ENCODE measurements at places on chromosomes 12 and 14.

DNA sequence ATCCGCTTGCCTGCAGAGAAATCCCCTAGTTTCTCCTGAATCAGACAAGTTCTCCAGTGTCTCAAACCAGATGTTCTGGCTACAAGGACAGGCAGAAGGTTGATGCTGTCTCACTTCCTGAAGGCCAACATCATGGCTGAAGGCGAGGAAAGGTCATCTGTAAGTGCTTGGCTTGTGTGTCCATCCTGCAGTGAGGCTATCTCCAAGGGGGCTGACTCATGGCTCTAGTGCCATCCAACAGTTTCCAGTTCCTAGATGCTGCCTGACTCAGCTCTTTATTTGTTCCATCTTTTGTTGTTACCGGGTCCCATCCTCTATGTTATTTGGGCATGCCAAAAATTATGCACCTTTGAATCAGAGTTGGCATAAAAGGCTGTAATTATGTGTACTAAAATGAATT, 232.1 kb upstream of the TBX3 start:
- no peak for DNase-seq

DNA sequence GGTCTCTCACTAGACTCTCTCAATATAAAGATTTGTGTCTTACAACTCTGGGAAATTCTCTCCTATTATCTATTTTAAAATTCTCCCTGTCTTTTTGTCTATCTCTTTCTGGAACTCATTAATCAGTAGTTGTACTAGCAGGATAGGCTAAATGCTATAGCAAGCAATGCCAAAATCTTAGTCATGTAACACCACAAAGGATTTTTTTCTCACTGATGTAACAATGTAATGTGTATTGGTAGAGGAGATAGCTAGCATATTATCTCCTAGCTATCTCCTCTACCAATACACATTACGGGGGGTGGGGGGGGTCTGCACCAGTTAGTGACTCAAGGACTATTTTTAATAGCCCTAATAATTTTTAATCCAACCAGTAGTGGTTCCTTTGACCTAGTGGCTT, 225.4 kb downstream of the KLHL28 start:
- no peak for DNase-seq

DNA sequence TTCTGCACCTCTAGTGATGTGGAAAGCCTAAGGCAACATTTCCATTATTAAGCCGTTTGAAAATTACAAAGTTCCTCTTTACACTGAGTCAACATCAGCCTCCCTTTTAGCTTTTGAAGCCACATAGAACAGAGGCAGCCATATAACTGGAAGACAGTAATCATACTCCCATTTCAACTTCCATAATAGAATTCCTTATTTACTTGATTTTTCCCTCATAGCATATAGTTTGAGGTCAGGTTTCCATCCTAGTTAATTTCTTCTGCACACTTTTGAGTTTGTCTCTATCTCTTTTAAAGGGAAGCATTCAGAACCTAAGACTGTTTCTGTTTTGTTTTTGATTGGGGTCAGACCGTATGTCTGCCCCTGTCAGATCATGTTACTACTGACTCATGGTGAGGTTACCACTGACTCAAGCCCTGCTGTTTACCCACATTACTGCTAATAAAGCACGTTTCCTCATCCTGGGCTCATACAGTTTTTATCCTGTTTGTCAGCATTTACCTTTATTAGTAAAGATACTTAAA, 161.0 kb downstream of the SLC38A4 start:
- DNase-seq: no peak

DNA sequence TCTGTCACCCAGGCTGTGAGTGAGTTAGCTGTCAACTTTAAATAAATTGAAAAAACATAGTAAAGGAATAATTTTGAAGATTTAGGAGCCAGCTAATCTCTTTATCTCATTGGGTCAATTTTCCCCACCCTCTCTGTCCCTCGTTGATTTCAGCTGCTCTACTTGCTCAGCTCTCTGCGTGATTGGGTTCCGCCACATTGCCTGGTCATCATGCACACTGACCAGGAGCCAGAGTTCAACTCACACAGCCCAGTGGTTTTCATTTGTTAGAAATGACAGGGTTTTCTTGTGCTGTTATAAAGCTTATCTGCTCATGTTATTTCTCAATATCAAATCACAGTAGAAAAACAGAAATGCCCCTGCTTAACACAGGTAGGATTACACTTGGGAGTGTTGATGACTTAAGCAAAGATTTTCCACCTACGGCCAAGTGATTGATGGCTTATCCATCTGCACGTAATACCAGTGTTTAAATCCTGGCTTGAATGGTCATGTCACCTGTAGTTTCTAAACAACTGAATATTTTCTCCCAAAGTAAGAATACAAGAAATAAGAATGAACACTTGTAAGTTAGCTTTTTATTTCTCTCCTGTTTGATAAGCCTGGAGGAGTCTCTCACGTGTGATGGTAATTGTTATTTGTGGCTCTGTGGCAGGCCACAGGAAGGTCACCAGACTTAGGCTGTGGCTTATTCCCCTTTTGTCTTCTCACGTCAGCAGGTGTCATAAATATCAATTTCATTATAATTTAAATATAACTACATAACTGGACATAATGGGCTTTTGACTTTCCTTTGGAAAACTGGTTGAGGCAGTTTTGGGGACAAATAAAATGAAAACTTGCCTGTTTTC, 367.2 kb upstream of the DDHD1 start:
- no peak for DNase-seq

- no peak for DNase-seq
Measured at GRCh38 chr12:119179335-119180021, 747 bp downstream of the HSPB8 start.

DNA sequence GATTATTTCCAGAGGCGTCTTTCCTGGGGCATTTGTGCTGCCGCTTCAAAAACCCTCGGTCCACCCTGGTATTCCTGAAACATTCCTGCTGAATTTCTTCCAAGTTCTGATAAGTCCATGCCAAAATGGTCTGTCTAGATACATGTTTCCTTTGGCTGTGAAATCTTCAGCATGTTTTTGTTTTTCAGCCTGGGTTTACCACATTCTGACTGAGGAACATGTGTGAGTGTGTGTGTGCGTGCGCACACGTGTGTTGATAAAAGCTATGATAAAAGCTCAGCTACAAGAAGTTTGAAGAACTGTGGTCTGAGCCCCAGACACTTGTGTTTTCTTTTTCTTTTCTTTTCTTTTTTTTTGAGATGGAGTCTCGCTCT, 22.4 kb downstream of the ANKRD9 start:
- DNase-seq: no peak

- DNase-seq: no peak
Measured at GRCh38 chr14:57205938-57206337, 62.8 kb downstream of the EXOC5 start.

Measured in stimulated activated CD8-positive, alpha-beta memory T cell treated with anti-CD3 and anti-CD28 coated beads, Interleukin-12 subunit alpha, Interleukin-12 subunit beta, amount 100 ng/mL, for 4 hours (primary cell).